ENCODE measurements at places on chromosomes 2 and 18.

DNA sequence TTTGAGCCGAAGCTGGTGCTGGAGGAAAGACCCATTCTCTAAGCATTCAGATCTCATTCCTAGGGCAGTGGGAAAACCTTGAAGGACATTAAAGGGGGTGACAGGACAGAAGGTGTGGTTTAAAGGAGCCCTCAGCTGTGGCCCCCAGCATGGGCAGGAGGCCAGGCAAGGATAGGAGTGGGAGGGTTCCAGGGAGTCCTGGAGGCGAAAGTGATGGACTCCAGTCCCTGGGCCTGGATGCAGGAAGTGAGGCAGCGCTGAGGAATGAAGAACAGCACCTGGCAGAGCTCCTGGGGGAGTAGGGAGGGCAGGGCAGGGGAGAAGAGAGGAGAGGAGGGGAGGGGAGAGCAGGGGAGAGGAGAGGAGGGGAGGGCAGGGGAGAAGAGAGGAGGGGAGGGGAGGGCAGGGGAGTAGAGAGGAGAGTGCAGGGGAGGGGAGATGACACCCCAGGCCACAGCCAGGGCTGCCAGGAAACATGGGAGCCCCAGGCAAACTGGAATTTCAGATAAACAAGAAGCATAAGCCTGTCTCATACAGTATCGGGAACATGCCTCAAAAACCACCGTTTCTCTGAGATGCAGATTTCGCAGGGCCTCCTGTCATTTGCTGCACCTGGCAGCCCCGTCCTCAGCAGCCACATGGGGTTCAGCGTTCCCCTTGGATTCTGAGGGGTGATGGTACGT lies 5.7 kb downstream of the RAMP1 start:
- no peak for DNase-seq

GRCh38 chr2:201794294-201794693 lies 12.0 kb upstream of the CDK15 start:
- no peak for DNase-seq

- DNase-seq = no peak
Measured at GRCh38 chr2:190701586-190701985, 52.7 kb downstream of the NAB1 start.

GRCh38 chr2:134399096-134399495 lies 145.2 kb downstream of the MGAT5 start:
- no peak for DNase-seq

DNA sequence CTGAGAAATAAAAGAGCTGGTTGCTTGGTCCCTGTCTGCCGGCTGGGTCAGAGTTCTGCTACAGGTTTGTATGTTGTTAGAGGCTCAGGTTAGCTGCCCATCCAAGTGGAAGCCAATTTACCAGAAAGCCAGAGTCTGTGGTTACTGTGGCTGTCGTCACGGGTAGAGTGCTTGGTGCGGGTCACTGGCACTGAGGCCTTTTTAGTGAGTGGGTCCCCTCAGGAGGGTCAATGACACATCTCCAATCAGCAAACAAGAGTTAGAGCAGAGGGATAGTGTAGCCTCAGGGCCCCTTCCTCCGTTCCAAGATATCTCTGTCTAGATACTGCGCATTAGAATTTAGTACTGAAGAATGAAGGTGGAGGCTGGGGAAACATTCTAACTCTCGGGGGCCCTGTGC lies 41.2 kb downstream of the CTIF start:
- no peak for DNase-seq

GRCh38 chr2:191916826-191917225 lies 69.9 kb upstream of the CAVIN2 start:
- DNase-seq = no peak

DNA sequence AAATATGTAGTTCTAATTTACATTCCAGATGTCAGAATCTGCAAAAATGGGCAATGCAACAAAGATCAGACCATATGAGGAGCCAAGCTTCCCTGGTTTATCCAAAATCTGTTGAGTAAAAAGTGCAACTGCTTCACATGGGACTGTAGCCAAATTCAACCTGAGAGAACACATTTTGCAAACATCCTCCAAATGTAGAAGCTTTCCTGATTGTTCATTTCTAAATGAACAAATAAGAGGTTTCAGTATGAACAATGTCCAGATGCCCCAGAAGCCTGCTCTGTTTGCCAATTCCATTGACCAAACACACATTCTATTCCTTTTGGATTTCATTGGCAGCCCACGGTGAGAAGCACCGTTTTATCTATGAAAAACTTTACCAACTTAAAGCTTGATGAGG lies 117.9 kb upstream of the OSR1 start:
- no peak for DNase-seq

GRCh38 chr2:63661076-63661475 lies 72.3 kb downstream of the MDH1 start:
- DNase-seq = no peak

- DNase-seq = no peak
Measured at GRCh38 chr2:173571887-173572680, 217.4 kb downstream of the CDCA7 start.

DNA sequence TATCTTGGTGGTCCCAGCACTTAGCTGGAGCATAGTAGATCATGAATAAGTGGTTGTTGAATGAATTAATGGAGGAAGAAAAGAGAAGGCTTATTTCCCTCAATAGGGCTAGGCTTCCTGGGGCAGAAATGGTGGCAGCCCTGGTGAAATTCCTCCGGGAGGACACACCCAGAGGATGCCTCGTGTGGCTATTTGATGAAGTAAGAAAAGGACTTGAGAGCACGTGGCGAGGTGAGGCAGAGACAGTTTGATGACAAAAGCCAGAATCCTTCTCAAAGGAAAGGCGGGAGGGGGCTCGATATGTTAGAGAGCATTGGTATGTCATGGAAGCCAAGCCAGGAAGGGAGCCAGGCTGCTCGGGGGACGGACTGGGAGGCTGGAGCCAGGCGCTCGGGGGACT lies 14.7 kb downstream of the FAM228A start:
- DNase-seq = no peak

DNA sequence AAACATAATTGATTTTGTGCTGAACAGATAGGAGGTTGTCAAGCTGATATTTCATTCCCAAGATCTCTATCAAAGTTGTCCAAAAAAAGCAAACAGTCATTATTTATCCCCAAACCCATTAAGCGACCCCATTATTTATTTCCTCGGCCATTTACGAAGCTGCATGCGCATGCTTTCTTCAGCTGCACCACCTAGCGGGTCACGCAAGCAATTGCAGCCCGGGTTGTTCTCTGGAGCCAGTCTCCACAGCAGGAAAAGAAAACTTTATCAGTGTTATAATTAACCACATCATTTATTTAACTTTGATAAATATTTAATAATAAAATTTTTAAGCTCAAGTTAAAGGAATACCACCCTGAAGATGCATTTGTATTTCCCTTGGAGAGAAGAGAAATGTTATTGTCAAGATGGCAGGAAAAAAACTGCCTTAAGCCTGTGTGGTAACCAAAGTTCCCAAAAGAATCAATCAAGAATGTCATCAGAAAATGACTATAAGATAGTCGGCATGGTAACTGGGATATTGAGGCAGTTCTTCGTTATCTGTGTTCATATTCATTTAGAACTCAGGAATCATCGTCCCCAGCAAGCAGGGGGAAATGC lies 304.7 kb downstream of the FBXO15 start:
- DNase-seq = no peak

DNA sequence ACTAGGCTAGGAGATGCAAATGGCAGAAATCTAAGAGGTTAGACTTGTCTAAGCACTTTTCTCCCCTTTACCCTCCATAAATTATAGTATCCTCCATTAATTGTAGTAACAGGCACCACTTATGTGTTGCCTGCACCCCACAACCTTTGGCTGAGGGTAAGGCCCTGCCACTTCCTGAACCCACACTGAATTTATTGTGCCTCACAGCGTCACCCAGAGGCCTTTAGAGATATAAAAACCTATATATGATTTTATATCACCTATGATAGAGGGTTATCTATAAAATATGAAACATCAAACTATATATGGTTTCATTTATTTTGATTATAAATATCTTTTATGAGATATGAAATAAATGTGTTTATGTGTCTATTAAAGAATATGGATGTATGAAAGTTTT lies 2.6 kb downstream of the UGT1A9 start:
- DNase-seq = no peak

DNA sequence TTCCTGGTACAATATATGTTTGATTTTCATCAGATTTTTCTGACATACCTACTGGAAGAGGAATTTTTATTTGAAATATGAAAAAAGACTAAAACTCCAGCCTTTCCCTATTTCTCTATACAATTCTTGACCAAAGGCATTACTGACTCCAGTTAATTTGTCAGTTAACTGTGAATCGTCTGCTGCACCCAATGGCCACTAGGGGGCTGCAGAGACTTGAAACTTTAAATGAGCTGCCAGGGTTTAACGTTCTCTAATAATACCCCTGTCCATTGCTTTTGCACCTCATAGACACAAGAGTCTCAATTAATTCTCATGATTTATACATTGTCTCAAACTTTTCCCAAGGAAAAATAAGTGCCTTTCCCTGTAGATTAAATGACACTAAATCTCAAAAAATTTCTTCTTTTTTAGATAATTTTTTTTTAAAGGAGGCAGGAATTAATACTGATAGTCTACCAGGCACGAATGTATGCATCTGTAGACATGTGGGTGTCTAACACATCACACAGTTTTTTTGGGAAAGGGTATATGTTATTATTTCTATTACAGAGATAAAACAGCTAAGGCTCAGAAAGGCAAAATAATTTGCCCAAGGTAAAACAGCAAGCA lies 1.8 kb upstream of the ALK start:
- no peak for DNase-seq

DNA sequence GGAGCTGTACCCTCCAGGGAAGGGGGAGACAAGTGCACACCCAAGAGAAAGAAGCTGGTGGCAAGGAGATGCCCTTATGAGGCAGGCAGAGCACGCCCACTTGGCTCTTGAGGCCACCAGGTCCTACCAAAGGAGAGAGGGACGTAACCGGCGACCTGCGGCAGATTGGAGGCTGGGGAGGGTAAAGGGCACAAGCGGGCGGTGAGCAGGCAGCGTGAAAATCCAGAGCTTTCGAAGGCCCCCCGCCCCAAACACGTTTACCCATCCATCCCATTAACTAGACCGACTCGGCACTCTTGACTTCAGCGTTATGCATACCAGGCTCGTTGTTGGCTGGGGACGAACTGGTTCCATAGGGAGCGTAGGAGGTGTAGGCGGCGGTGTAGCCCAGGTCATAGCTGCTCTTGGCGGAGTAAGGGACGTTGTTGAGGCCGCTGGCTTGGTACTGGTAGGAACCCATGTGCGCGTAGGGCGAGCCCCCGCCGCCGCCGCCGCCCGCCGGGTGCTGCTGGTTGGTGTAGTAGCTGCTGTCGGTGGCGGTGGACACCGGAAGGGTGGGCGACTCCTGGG lies 794 bp downstream of the DLX2 start:
- peak; percentile 20 for DNase-seq

DNA sequence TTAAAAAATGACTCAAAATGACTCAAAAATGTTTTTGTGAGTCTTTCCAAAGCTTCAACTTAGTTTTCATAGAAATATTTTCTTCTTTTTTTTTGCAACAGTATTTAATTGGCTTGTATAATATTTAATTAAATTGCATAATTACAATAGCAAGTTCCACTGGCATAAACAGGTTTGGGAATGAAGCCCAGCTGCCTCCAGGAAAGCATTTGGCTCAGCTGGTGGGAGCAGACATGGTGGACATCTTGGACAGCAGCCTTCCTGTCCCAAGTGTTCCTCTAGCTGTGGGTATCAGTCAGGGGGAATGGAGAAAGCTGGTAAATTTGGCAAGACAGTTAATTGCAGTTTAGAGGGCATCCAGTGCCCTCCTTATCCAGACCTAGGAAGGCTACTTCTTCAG lies 213.4 kb downstream of the ZBTB7C start:
- no peak for DNase-seq

DNA sequence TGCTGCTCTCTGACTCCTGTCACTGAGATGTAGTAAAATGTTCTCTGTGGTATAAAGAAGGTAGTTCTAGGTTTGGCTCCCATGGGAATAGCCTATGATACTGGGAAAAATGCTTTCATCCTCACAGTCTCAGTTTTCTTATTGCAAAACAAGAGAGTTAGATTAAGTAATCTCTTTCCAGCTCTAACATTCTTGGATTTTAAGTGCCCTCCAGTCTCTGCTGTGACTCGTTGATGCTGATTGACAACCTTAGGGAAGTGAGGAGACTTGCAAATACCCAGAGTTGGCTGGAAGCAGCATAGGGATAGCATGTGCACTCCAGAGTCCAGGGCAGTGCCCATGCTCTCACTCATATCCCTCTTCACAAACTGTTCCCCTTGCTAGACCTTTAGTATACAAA lies 534.9 kb downstream of the SLC4A3 start:
- no peak for DNase-seq

GRCh38 chr2:69200107-69200520 lies 186.9 kb downstream of the GFPT1 start:
- DNase-seq = no peak

- DNase-seq = no peak
Measured at GRCh38 chr2:48617618-48618017, at the start of gene GTF2A1L. TSS of gene GTF2A1L (plus strand) at chr2:48617856. CDS start at chr2:48617875, 19 bp downstream.

- no peak for DNase-seq
Measured at GRCh38 chr2:8298783-8299182, 383.1 kb upstream of the ID2 start.

GRCh38 chr2:15808204-15808910 lies 132.0 kb upstream of the MYCN start:
- no peak for DNase-seq

DNA sequence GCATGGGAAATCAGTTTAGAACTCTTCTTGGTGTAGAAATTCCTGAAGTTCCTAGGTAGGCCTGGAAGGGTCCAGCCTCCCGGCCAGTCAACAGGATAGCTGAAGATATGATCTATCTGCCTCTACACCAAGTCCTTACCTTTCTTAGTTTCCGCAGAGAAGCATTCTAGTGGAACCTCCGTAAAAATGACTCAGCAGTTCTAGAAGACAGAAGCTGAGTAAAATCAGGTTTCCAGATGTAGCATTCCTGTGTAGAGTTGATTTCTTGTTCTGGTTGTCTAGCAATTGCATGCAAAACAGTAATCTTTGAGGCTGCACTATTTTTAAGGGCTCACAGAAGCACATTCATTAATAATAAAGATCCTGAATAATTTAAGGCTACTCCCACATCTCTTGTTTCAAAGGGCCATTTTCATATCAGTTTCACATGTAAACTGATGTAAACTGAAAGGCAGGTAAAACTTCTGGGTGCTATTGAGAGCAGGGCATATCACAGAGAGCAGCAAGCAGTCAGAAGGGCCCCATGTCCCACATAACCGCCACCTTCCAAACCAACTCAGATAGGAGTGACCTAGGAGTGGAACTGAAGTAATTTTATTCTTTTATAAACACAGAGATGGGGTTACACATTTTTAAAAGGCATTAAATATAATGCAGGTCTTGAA lies 3.2 kb upstream of the DYTN start:
- DNase-seq = no peak

DNA sequence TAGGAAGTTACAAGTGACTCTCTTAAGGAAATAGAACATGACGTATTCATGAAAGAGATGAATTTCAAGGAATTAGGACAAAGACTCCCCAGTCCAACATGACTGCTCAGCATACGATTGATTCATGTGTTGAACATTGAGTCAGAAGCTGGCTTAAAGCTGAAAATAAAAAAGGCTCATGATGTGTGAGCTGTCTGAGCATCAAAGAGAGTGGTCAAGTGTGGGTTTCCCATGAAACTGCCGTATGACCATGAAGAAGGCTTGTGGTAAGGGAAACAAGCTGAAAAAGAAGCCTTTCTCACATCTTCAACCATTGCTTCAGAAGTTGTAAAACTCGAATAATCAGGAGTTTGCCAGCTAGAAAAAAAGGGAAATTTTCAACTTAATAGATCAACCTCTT lies 201.9 kb upstream of the APCDD1 start:
- DNase-seq = no peak

GRCh38 chr18:79385708-79386341 lies 9.9 kb upstream of the NFATC1 start:
- DNase-seq = no peak
